ENCODE measurements at places on chromosomes 6 and 20. TPM values are rescaled to one million over a fixed set of nuclear protein-coding genes. Genes with fewer than 3 reads are reported as not detected.

Gene BHLHE23
- not detected for total RNA-seq

Gene PRSS35
- total RNA-seq: 5.2 TPM

Gene C2
- total RNA-seq: 1.3 TPM

Gene GPR63
- 0.32 TPM for total RNA-seq

Gene SMLR1
- not detected for total RNA-seq

Gene PACSIN1
- total RNA-seq: under 0.01 TPM

Gene PSORS1C1
- 3.0 TPM for total RNA-seq

Gene LHFPL5
- total RNA-seq: not detected

Gene PDE10A
- 5.6 TPM for total RNA-seq

Gene CASS4
- 3.5 TPM for total RNA-seq

Gene CALHM6
- not detected for total RNA-seq

Gene C20orf144
- total RNA-seq: under 0.01 TPM

Gene WFDC2
- not detected for total RNA-seq

Gene PCSK2
- not detected for total RNA-seq

Gene ZNF334
- total RNA-seq: 1.9 TPM

Gene SLC32A1
- total RNA-seq: not detected

Gene SLC22A1
- 0.32 TPM for total RNA-seq

Gene SPATA25
- 0.43 TPM for total RNA-seq

Gene FOXP4
- total RNA-seq: 4.5 TPM

Gene TP53TG5
- total RNA-seq: not detected

Gene UBE3D
- total RNA-seq: 7.4 TPM

Gene FAM217A
- total RNA-seq: not detected

Gene CST4
- 0.32 TPM for total RNA-seq

Gene GJA1
- 512 TPM for total RNA-seq

Gene EDN3
- total RNA-seq: not detected

Gene CRISP3
- not detected for total RNA-seq

Gene RBBP9
- total RNA-seq: 20.3 TPM

Gene PRR18
- total RNA-seq: not detected

Gene SKIC2
- total RNA-seq: 52.2 TPM

Gene CLIC5
- not detected for total RNA-seq

Gene FLRT3
- 2.6 TPM for total RNA-seq

Gene CEP85L
- total RNA-seq: 13.2 TPM

Gene SIRPD
- total RNA-seq: under 0.01 TPM

Gene TJAP1
- total RNA-seq: 13.9 TPM

Gene GSTA1
- 0.32 TPM for total RNA-seq

Gene MAP3K7
- 36.1 TPM for total RNA-seq

Gene THBS2
- total RNA-seq: 478 TPM

Gene TOX2
- 0.43 TPM for total RNA-seq

Gene PAK5
- total RNA-seq: not detected

Gene RAB32
- total RNA-seq: 148 TPM

Gene GDAP1L1
- total RNA-seq: not detected

Gene DZANK1
- 0.64 TPM for total RNA-seq

Gene INSM1
- total RNA-seq: under 0.01 TPM

Gene CRIP3
- not detected for total RNA-seq

Gene TSBP1
- under 0.01 TPM for total RNA-seq

Gene BTN2A1
- total RNA-seq: 16.8 TPM

Gene MAS1
- total RNA-seq: not detected

Gene RIN2
- 57.7 TPM for total RNA-seq

Gene UNC5CL
- under 0.01 TPM for total RNA-seq

Gene ELMO2
- total RNA-seq: 48.4 TPM

Gene GJA10
- total RNA-seq: not detected

Gene CST2
- total RNA-seq: not detected

Gene CFB
- total RNA-seq: 3.5 TPM

Gene CD2AP
- 30.0 TPM for total RNA-seq

Gene ABHD16B
- total RNA-seq: not detected

Gene ULBP1
- 1.6 TPM for total RNA-seq

Gene POM121L2
- not detected for total RNA-seq

Gene NKX2-2
- not detected for total RNA-seq
